GM10248 (cell line): ENCODE measurements at places on chromosomes 7 and 10.

GRCh38 chr10:13528875-13529713 lies at the start of gene BEND7:
Gene BEND7 (minus strand): TSS chr10:13529014. CDS start chr10:13528533, 481 bp downstream.
- peak; percentile 65 for DNase-seq

GRCh38 chr10:129258283-129258923 lies 208.6 kb upstream of the MGMT start:
- no peak for DNase-seq

DNA sequence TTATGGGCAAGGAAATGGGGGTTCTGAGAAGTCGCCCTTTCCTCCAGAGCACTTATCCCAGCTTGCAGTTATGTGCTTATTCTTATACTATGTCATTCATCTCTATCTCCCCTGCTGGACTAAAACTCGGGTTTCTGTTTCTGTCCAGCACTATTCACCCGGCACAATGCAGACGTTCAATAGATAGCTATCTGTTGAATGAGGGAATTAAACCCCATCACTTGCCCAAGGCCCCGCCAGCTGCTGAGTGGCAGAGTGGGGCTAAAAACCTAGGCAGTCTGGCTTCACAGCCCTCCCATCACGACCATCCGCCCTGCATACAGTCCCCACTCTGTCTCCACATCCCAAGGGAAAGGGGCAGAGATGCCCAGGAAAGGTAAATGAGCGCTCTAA lies 5.4 kb downstream of the SLIT1 start:
- no peak for DNase-seq

DNA sequence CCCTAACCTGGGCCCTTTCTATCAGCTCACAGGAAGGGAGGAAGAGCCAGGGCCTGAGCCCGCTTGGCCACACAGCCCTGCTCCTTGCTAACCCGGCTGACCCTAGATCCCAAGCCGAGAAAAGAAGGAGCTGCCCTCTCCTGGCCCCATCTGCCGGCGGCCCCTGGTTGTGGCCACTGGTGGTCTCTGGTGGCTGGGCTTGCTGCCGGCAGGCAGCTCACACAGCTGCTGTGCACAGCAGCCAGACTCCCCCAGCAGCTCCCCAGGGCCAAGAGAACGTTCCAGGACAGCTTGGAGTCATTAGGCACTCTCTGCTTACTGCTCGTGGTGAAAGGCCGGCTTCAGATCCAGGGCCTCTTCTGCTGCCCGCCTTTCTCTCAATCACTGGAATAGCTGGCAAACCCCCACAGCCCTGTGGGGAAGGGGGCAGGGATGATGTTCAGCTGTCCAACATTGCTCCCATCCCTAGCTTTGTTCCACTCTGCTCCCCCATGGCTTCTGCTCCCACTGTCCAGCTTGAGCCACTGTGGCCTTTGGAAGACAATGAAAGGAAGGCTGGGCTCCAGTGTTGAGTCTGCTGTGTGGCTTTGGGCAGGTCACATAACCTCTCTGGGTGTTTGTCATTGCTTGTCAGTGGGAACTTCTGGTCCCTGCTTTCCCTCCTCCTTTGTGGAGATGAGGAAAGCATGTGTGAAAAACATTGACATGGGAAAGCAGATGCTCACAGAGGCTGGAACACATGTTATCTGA lies 35.4 kb upstream of the COL13A1 start:
- no peak for DNase-seq

GRCh38 chr10:104328896-104329710 lies 9.2 kb downstream of the ITPRIP start:
- DNase-seq: peak; percentile 59

DNA sequence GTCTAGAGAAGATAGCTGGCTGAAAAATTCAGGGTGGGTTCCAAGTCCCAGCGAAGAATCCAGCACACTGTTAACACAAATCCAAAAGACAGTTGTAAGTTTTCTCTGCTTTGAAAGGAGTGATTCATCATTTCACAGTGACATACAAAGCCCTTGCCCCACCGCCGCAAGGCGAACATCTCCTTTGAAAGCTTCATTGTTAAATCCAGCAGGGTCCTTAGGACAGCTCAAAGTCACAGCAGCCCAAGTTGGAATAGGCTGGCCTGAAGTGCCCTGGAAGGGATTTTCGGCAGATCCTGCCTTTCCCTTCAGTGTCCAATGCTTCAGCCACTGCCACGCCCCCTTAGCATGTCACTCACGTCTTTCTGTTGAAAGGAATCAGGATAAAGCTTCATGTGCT lies 526.1 kb downstream of the CALN1 start:
- DNase-seq: no peak

DNA sequence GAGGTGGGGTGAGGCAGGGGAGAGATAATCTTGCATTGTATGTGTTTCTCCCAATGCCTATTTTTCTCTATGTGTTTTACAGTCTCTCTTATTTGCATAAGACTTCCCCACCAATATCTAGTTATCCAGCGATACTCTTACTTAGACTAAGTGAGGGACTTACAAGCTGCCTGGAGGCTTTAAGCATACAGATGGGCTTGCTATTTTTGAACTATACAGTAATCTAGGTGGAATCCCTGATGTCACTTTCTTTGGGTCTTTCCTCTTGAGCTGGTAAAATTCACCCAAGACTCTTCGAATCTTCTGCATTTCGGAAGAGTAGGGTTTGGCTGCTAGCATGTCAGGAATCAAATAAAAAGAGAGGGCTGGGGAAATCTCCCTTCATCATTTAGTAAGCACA lies 76.6 kb downstream of the NDUFB2 start:
- DNase-seq: no peak

DNA sequence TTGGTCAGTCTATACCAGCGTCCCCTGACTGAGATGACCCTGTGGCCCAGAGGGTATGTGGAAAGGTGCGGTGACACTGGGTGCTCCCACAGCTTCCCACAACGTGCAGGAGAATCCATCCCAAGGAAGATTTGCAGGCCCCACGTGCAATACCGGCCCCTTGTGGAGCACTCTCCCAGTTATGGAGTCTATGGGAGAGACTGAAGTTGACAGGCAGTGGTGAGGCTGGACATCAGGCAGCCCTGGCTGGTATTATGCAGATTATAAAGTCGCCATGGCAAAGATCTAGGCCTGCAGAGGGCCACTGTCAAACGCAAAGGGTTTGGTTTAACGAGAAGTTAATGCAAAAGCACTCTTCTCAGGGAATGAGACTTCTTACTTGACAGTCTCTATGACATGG lies 434.7 kb upstream of the C7orf33 start:
- no peak for DNase-seq

DNA sequence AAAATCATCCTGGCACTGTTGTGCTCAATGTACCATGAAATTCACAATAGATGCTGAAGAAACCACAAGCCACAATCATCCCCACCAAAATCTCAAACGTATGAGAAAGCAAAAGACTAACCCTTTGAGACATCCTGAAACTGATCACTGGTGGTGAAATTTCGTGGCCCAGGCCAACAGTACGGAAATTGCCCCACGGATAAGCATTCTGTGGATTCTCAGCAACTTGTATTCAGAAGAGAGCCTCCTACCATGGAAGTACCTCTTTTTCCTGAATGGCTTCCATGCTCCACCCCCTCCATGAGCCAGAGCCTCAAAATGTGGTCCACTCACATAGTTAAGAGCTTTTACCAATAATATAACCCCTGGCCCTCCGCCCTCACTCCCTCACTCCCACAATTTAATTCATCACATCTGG lies 163.9 kb upstream of the AUTS2 start:
- DNase-seq: no peak

- DNase-seq: no peak
Observed at GRCh38 chr7:115516341-115516740, 514.2 kb downstream of the TFEC start.

DNA sequence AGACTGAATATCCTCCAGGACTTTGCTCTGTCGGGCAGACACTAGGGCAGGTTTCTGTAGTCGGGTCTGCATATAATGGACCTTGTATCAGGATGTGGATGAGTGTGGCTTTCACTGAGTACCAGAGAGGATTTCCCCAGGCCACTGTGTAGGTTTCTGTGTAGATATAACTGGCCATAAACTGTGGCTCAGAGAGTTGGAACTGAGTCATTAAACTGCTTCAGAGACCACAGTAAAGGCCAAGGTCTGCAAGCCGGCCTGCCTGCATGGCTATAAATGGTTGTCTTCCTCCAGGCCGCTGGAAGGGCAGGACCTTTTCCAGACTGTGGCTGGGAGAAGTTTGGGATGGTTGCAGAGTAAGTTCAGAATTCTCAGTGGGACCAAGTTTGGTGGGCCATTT lies 16.9 kb downstream of the ZNF92 start:
- DNase-seq: peak; percentile 30

GRCh38 chr10:86074294-86074693 lies 292.3 kb downstream of the GRID1 start:
- DNase-seq: no peak

GRCh38 chr10:17438583-17438982 lies 15.8 kb downstream of the ST8SIA6 start:
- no peak for DNase-seq

DNA sequence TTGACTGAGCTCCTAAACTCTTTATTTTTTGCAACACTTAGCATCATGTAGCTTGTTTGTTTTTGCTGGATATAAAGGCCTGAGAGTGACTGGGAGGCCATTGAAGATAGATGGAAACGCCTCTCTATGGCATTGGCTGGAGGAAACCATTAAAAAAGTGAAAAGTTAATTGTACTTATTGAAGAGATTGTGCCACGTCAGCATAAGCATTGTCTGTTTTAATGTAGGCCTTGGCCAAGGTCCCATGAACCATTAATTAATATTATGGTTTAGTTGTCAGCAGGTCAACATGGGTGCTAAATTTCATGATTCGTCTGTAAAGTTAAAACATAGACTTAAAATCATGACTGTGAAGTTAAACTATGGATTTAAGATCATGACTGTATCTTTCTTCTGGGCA lies 178.6 kb downstream of the GATA3 start:
- DNase-seq: no peak

DNA sequence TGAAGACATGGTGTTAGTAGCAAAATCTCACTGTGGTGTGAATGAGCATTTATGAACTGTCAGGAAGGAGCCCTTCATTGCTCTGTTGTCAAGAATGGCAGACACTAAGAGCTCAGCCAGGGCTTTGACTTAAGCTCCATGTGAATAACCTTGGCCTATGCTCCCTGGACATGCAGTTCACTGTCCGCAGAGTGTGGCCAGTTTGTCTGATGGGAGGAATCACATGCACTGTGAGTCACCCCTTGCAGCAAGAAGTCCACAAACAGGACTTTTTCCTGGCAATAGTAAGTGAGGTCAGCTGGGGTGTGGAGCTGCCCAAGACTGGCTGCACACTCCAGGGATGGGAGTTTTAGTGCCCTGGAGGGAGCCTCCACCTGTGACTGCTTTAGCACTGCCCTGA lies 49.5 kb downstream of the ZNF37A start:
- DNase-seq: no peak

DNA sequence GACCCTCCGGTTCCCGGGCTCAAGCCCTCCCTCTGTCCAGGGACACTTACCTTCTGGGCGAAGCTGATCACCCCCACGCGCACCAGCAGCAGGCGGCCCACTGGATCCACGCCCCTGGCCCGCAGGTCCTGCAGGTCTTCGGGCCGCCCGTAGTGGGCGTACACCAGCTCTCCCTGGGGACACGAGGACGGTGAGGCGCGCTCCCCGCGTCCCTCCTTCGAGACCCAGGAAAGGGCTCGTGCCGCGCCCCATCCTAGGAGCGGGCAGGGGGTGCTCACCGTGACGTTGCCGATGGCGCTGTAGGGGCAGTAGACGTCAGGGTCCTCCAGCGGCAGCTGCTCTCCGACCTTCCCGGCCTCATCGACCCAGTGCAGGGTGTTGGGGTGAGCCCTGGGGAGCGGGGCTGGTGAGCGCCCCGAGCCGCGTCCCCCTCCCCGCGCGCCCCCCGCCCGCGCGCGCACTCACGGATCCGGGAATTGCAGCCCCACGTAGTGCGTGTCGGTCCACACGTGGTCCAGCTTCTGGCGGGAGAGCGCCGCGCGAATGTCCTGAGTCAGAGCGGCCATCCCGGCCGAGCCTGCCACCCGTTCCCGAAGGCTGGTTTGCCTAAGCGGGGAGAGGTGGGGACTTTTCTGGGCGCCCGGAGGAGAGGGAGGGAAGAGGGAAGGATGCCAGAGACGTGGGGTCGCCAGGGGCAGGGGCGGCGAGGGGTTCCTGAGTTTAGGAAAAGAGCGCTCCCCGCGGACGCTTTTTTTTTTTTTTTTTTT lies 8.2 kb downstream of the TFR2 start:
- peak; percentile 79 for DNase-seq
